ENCODE measurements at places on chromosomes 16 and 17.

GRCh38 chr16:22394121-22394520 is 19.7 kb upstream of the CDR2 start:
- no peak for DNase-seq

- DNase-seq = no peak
These were observed 135.1 kb downstream of the MRM1 start for GRCh38 chr17:36736201-36737156.

- DNase-seq = no peak
These were observed 173.9 kb downstream of the LAT start for GRCh38 chr16:29158785-29159184.

- no peak for DNase-seq
These were observed 30.5 kb downstream of the NSMCE1 start for GRCh38 chr16:27238016-27238587.

DNA sequence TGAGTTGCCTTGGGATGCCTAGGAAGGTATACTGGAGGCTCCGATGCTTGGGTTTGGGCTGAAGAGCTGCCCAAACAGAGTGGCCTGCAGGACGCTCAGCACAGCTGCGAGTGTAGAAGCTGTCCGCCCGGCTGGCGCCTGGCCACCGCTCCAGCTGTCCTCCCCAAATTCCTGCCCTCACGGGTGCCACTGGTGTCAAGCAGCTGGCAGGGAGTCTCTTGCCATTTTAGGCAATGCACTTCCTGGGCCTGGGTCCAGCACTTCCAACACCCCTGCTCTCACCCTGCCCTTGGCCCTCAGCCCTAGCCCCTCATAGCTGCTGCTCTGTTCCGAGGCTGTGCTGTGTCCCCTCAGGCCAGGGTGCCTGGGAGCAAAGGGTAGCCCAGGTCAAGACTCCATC is 5.2 kb upstream of the PKMYT1 start:
- no peak for DNase-seq

DNA sequence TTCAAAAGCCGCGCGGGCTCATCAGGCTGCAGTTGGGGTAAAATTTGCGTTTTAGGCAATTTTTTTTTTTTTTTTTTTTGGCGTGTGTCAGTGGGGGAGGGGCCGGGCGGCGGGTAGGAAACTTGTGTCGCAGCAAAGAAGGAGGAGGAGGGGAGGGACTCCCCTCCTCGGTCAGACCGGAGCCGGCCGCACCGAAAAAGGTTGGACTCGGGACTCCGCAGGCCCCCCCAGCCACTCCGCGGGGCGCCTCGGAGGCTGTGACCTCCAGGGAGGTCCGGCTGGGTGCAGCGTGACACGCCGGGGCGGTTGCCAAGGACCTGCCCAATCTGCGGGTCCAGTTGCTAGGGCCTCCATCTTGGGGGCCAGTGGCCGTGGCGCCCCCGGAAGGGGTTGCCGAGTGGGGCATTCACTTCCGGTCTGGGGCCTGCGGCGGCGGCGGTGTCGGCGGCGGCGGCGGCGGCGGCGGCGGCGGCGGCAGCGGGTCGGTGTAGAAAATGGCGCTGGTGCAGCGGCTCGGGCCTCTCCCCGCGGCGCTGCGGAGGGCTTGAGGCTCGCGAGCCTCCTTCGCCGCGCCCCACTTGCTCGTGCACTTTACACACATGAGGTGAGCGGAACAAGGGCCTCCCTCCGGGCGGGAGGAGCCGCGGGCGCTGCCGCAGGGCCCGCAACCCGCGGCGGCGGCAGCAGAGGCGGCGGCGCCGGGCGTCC is at the start of gene TNRC6A:
Gene TNRC6A (plus strand): TSS at position 409 of the 708 bp plus-strand sequence. CDS start 191 bp downstream, at position 600.
- DNase-seq = peak; percentile 64

- no peak for DNase-seq
These were observed 77.4 kb downstream of the CDH13 start for GRCh38 chr16:82703871-82704768.

- no peak for DNase-seq
These were observed 223.9 kb downstream of the TANC2 start for GRCh38 chr17:63189930-63190329.
